GOT3 (cell line): ENCODE measurements at places on chromosomes 16 and 17.
A peak's percentile ranks its signal among the peaks of the same experiment; 100 is the strongest.

GRCh38 chr16:88722784-88723506 is 16.6 kb downstream of the CTU2 start:
- no peak for DNase-seq

DNA sequence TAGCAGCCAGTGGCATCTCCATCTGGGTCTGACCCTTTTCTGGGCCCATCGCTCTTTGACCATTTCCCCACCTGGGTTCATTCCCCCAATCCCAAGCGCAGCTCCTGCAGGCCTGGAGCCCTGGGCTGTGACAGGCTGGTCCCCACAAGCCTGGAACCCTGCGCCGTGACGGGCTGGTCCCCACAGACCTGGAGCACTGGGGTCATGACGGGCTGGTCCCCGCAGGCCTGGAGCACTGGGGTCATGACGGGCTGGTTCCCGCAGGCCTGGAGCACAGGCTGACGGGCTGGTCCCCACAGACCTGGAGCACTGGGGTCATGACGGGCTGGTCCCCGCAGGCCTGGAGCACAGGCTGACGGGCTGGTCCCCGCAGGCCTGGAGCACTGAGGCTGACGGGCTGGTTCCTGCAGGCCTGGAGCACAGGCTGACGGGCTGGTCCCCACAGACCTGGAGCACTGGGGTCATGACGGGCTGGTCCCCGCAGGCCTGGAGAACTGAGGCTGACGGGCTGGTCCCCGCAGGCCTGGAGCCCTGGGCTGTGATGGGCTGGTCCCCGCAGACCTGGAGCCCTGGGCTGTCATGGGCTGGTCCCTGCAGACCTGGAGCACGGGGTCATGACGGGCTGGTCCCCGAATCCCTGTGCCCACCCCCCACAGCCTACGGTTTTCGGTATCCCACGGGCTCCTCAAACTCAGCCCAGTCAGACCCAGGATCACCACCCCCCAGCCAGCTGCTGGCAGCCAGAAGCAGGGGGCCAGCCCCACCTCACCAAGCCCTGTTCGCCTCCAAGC is 16.6 kb downstream of the TMC6 start:
- no peak for DNase-seq

DNA sequence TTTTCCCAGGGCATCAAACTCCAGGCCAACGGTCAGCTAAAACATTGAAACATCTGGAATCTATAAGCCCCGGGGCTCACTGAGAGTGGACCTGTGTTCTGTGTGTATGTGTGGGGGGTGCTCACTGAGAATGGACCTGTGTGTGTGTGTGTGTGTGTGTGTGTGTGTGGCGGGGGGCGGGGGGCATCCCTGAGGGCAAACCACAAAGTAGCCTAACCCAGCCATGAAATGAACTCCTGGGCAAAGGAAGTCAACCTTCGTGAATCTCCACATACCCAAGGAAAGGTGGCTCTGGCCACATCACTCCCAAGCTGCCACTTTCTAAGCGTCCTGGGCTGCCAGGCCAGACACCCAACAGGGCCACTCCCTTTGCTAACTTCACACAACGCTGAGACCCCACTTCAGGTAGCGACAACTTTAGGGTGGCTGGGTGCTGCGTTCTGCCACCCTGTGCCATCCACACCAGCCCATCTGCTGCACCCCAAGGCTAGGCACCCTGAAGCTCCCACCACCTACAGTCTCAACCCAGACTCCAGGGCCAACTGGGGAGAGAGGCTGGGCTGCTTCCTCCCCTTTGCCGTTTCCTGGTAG is 1.6 kb downstream of the MAFG start:
- no peak for DNase-seq

GRCh38 chr16:73014768-73015167 is 33.2 kb downstream of the ZFHX3 start:
- no peak for DNase-seq

GRCh38 chr16:57842601-57843000 is 40.3 kb upstream of the KIFC3 start:
- no peak for DNase-seq

GRCh38 chr16:22641131-22641628 is 130.5 kb downstream of the NPIPB5 start:
- no peak for DNase-seq

- DNase-seq: no peak
Observed at GRCh38 chr16:73052576-73052975, 4.6 kb upstream of the ZFHX3 start.

- no peak for DNase-seq
Observed at GRCh38 chr17:57677858-57678257, 67.2 kb downstream of the CCDC182 start.

GRCh38 chr16:35562471-35562870 is 2103.1 kb downstream of the TP53TG3F start:
- no peak for DNase-seq

GRCh38 chr17:41705271-41705991 is 6.7 kb upstream of the GAST start:
- DNase-seq: no peak

DNA sequence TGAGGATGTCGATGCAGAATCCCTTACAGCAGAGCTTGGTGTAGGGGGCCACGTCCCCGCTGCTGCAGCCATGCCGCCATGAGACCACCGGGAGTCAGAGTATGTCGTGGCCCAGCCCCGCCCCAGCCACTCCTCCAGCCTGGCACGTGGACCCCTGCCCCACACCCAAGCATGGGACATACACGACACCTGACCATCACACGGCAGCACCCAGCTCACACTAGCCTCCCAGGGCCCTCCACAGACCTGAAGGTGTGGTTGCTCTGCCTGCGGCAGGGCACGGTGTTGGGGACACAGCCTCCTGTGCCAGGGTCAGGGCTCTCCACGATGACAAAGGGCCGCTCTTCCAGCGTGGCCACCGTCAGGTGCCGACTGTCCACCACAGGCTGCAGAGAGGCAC is 9.4 kb downstream of the GRIN2C start:
- DNase-seq: no peak

- DNase-seq: no peak
Observed at GRCh38 chr16:19923396-19923795, 38.7 kb upstream of the GPRC5B start.

DNA sequence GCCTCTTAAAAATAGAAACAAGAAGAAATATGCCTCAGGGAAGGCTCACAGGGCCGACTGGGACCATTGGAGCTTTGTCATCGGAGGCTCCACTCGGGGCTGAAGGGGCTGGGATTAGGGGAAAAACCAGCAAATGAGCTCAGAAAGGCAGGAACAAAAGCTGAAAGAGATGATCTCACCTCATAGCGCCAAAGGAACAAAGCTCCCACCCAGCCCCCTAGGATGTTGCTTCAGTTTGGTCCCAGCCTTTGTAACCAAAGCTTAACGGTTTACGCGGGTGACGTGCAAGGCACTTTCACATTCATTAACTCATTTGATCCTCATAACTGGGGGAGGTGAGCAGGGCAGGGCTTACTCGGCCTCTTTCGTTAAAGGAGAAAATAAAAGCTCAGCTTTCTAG is 168.5 kb upstream of the DYNLRB2 start:
- no peak for DNase-seq

GRCh38 chr17:3004925-3005324 is 58.5 kb downstream of the OR1D5 start:
- DNase-seq: no peak

GRCh38 chr16:13429416-13429815 is 490.5 kb upstream of the ERCC4 start:
- DNase-seq: no peak

DNA sequence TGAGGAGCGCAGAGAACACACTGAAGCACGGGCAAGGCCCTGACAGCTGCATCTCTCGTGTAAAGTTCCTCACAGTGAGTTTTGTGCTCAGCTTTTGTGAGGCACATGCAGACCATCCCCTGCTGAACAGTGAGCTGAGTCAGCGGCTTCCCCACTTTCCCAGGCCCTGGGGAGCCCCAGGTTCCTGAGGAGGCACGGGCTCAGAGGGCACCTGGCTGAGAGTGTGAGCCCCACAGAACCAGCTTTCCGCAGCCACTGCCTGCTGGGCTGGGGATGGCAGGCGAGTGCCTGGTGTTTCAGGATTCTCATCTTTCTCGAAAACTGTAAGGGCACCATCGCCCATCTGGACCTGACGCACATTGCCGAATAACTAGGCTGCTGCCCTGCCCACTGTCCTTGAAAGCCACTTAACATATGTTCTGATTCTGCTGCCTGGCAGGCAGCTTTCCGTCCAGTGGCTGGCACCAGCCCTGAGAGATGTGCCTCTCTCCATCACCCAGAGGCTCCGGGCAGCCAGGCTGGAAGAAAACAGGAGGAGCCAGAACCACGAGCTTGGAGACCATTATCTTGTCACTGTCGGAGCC is 266.7 kb upstream of the FOXF1 start:
- DNase-seq: no peak

DNA sequence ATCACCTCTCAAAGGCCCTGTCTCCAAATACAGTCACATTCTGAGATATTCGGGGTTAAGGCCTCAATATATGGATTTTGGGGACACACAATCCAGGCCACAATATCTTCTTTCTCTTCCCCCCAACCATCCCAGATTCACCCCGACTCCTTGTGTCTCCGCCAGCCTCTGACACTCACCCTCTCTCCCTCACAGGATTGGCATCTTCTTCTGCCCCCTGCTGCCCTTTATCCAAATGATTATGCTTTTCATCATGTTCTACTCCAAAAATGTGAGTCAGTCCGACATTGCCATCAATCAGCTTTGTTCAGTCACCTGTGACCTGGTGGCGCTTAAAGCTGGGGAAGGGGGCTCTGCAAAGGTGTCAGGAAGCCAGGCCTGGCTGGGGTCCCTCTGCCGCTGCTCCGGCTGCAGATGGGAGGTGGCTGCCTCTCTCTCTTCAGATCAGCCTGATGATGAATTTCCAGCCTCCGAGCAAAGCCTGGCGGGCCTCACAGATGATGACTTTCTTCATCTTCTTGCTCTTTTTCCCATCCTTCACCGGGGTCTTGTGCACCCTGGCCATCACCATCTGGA is 35.1 kb downstream of the GDE1 start:
- no peak for DNase-seq

- DNase-seq: no peak
Observed at GRCh38 chr17:45143094-45143670, 5.1 kb upstream of the HEXIM1 start.

GRCh38 chr17:45389354-45389753 is 43.3 kb downstream of the ARHGAP27 start:
- DNase-seq: no peak

DNA sequence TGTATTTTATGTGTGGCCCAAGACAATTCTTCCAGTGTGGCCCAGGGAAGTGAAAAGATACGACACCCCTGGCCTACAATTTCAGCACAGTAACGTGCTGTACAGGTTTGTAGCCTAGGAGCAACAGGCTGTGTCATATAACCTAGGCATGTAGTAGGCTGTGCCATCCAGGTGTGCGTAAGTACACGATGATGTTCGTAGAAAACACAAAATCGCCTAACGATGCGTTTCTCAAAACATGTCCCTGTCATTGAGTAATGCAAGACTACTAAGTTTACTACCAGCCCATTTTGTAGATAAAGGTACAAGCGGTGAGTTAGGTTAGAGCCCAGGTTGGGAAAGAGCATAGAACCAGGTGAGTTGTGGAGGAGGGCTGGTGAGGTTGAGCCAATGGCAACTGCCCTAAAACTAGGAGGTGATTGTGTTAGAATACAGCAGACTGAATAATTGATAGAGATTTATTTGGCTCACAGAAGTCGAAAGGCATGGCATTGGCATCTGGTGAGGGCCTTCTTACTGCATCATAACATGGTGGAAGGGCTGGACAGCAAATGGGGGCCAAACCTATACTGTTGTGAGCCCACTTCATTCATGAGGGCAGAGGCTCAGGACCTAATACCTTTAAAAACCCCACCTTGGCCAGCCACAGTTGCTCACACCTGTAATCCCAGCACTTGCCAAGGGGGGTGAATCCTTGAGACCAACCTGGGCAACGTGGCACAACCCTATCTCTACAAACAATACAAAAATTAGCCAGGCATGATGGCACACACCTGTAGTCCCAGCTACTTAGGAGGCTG is 4.2 kb downstream of the EIF1 start:
- DNase-seq: no peak

DNA sequence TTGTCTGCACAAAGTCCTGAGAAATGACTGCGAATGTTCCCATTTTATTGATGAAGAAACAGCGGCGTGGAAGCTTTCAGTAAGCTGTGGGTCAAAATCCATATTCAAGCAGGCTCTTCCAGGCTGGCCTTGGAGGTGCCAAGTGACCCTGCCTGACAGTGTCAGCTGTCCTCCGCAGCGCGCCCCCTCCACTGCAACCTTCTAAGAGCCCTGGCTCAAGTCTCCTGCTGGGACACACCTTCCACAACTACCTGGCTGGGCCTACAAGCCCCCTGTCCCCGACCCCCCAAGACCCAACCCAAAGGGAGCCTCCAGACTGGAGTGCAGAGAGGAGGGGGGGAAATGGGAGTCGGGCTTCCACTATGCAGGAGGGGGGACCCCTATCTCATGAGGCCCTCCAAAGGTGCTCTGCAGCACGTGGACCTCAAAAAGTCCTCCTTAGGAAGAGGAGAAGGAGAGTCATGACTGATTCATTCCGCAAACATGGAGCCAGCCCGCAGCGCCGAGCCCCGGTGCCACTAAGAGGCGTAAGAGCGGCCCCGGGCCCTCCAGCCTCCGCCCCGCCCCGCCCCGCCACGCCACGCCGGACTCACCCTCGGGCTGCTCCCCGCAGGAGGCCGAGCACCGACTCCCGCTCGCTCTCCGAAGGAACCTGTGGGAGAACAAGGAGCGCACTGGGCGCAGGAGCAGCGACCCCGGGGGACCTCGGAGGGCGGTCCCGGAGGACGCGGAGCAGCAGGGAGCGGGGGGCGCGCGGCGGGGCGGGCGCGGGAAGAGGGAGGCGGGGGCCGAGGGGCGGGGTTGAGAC is 574 bp downstream of the MPP3 start:
- peak; percentile 44 for DNase-seq

DNA sequence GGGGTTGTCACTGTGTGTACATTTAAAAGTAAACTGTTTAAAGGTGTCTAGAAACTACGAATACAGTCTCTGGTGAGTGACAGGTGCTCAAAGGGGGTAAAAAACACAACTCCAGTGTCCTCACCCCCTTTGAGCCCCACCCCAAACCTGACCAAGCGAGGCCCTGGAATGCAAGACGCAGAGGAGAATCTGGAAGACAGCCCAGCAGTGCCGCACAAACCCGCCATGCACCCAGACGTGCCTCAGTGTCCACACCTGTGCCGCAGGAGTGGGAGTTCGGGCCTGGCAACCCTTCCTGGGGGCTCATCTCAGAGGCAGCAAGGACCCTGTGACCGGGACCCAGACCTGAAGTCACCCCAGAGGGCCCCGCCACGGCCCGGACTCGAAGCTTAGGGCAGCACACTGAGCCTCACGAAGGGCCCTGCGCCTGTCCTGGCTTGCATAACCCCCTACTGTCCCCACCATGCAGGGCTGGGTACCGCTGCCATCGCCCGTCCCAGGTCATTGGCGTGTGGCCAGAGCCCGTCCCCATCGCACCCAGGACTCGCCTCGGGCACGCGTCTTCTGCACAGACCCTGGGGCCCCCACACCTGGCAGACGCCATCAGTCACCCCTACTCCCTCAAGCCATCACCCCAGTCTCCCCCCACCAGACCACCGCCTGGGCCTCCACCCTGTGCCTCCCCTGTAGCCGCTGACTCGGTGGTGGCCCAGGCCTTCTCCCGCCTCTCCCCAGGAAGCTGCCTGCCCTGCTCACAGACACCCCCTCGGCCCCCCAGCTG is 33.0 kb upstream of the ZC3H18 start:
- DNase-seq: no peak

GRCh38 chr16:87560428-87561199 is 41.7 kb upstream of the JPH3 start:
- no peak for DNase-seq

GRCh38 chr16:79415983-79416640 is 184.4 kb downstream of the MAF start:
- no peak for DNase-seq
